CD4-positive, alpha-beta T cell treated with Interleukin-6 for 4 hours (primary cell): ENCODE measurements at places on chromosomes 1 and 21.

- no peak for DNase-seq
These were observed 100.0 kb downstream of the ABCA4 start for GRCh38 chr1:94020764-94021579.

- DNase-seq = no peak
These were observed 5.3 kb downstream of the SSU72 start for GRCh38 chr1:1569341-1569740.

- peak; percentile 22 for DNase-seq
These were observed 22.5 kb upstream of the RHBDL2 start for GRCh38 chr1:38964140-38964548.

DNA sequence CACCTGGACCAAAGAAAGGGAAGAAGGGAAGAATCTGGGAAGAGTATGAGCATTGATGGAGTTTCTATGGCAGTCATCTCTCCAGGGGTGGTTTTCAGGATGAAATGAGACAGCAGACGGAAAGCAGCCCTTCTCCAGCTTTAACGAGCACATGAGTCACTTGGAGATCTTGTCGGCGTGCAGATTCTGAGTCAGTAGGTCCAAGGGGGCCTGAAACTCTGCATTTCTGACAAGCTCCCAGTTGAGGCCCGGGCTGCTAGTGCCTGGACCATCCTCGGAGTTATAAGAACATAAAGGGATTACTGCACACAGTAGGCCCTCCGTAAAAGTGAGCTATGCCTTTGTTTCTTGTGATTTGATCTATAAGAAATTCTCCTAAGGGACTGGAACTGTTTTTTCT, 17.6 kb downstream of the HSPG2 start:
- DNase-seq = no peak

- no peak for DNase-seq
These were observed 8.1 kb downstream of the POLR3GL start for GRCh38 chr1:145972580-145972979.

DNA sequence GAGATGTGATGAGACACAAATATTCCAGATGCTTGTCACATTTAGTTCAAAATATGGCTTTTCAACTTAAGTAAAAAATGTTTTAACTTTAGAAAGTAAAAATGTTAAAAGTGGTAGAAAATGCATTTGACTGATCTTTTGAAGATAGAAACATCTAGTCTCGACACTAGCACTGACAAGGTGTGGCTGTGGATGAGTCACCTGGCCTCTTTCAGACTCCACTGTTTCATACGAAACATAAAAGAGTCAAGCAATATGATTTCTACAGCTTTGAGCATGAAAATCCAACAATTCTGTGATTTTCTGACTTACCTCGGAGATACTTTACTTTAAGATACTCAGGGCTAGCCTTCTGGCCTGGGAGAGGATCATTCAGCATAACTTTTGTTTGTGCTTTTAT, 47.7 kb downstream of the TTC13 start:
- DNase-seq = no peak

DNA sequence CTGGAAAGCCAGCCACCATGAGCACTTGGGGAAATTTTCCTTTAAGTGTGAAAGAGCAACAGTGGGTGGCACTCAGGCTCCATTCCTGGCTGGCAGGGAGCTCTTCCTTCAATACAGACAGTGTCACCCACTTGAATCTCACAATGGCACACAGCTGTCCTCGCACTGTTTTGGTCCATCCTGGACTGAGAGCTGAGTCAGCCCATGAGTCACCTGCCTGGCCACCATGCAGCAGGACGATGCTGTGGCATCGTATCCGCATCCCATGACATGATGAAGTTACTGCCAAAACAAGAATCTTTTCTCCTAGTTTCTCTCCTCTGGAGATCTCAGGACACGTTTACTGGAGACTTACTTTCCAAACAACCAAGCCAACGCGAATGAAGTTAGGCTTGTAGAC, 6.0 kb downstream of the TMPRSS2 start:
- no peak for DNase-seq

GRCh38 chr1:7503691-7504437, 267.2 kb upstream of the VAMP3 start:
- DNase-seq = no peak

DNA sequence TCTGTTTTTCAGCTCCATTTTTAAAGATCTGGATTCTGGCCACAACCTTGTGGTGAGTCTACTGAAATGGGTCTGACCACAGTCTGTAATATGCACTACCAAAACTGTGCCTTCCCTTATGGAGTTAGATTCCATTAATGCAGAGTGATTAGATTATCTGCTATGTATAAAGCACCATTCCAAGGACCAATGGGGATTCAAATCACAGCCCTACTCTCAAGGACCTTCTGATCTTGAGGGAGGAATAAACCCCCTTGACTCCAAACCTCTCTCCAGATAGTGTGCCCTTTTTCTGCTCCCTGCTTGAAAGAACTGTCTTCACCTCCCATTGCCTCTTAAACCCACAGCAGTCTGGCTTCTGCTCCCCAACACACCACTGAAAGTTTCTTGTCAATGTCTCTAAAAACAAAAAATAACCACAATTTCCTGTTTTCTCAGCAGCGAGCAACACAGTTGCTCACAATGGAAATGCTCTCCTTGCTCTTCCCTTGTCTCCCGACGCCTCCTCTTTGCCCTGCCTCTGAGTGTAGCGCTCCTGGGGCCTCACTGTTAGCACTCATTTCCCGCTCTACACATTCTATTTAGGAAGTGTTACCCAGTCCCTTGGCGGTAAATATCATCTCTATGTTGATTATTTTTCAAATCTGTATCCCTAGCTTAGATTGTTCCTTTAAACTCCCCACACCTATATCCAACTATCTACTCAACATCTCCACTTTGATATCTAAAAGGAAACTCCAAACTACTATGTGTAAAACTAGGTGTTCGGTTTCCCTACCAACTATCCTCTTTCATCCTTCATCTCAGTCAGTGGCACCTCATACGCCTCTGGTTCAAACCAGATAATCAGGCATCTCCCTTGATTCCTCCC, 13.6 kb downstream of the PCNX2 start:
- DNase-seq = peak; percentile 41

GRCh38 chr1:31683997-31684396, 19.8 kb downstream of the COL16A1 start:
- no peak for DNase-seq

- no peak for DNase-seq
These were observed 200.3 kb downstream of the HHIPL2 start for GRCh38 chr1:222347627-222348026.

DNA sequence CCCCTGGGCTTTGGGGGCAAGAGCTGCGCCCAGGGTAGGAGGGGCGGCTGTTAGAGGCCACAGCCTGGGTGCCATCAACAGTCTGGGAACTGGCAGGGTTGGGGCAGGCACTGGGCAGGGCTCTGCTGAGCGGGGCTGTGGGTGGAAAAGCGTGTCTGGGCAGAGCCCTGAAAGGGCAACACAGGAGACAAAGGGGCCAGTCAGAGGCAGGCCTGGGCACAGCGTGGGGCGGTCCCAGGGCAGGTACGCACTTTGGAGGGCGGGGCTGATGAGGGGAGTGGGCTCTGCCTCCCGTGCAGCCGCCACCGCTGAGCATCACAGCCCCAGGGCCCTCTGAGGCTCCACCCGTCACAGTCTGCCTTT, 13.9 kb downstream of the CELSR2 start:
- DNase-seq = no peak

GRCh38 chr1:54611621-54612020, 11.7 kb downstream of the FAM151A start:
- no peak for DNase-seq

DNA sequence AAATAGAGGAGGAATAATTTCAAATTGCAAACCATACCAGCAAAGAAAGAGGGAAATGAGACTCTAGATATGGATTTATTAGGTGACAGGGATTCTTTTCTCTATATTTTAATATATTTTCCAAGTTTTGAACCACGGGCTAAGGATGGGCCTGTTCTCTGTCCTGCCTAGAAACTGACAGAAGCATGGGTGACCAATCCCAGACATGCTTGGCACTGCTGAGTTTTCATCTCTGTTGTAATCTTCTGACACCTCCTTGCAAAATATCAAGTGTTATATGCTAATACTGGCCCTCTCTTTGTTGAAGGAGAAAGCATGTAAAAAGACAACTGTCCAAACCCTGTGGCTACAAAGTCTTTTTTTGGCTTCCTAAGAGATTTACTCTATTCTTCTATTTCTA, 774 bp upstream of the ANGPTL7 start:
- DNase-seq = no peak

GRCh38 chr1:183435497-183435896, 17.3 kb upstream of the NMNAT2 start:
- no peak for DNase-seq

GRCh38 chr1:118039170-118039569, 109.6 kb downstream of the WDR3 start:
- DNase-seq = no peak

DNA sequence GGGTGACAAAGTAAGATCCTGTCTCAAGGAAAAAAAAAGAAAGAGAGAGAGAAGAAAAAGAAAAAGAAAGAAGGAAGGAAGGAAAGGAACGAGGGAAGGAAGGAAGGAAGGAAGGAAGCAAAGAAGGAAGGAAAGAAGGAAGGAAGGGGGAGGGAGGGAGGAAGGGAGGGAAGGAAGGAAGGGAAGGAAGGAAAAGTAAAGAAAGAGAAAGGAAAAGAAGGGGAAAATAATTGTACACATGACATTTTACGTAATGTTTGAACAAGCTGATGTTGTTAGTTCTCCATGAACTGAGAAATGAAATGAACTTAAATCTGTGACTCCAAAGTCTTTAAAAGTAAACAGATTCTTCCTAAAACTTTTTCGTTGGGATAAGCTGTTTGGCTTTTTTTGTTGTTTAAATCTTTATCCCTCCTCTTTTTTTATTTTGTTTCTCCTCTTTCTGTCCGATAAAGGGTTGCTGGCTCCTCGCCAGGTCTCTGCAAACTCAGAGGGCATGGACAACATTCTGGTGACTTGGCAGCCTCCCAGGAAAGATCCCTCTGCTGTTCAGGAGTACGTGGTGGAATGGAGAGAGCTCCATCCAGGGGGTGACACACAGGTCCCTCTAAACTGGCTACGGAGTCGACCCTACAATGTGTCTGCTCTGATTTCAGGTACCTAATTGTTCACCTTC, 59.8 kb downstream of the IL12RB2 start:
- DNase-seq = no peak

DNA sequence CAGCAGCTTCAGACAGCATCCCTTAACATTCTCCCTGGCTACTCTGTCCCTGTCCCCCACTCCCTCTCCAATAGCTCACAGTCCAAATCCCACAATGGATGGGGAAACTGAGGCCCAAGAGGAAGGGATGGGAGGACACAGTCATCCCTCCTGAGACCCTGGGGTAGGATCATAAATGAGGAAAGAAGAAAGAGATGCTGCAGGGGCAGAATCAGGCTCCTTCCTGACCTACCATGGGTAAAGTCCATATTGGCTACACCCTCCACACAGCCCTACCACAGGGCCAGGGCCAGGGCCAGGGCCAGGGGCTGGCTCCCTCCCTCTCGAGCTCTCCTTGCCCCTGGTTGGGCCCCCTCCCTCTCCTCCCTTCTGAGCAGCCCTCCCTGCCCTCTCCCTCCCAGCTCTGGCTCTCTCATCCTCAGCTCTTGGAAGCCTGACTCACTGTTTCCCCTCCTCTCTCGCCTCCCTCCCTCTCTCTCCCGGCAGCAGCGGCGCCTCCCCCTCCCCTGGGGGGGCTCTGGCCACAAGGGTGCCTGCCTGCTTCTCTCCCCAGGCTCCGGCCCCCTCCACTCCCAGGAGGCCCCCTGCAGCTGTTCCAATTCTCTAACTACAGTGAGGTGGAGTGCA, 4.9 kb downstream of the AHDC1 start:
- peak; percentile 59 for DNase-seq
